ENCODE measurements at places on chromosomes 12 and 14.

GRCh38 chr12:111405859-111406473 lies at the start of gene SH2B3:
TSS of gene SH2B3 (plus strand) at chr12:111405923. CDS start at chr12:111418146, 12,223 bp downstream.
- DNase-seq: peak; percentile 79

DNA sequence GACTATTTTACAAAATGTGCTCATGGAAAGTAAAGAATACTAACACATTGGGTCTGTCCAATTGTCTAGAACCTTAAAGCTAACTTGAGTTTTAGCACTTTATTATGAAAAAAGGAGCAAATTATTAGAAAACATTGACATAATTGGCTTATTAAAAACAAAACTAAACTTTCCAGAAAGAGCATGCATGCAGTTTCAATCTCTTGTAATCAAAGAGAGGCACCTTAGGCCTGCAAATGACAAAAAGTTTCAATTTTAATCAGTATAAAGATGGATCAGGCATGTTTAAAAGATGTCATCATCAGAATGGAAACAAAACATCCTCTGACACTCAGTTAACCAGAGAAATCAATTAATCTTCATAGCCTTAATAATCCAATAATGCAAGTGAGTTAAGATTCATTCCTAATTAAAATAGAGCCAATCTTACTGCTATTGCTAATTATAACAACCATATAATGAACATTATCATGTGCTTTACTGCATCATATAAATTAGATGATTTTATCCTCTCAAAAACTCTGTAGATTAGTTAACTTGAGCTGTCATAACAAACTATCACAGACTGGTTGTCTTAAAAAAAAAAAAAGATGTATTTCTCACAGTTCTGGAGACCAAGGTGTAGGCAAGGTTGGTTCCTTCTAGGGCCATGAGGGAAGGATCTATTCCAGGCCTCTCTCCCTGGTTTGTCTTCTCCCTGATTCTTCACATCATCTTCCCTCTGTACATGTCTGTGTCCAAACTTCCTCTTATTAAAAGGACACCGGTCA lies 131.4 kb downstream of the RPAP3 start:
- DNase-seq: peak; percentile 62

- peak; percentile 78 for DNase-seq
These were observed 864 bp downstream of the DNAJC22 start for GRCh38 chr12:49347311-49348193.

GRCh38 chr12:54452628-54453027 lies 20.8 kb downstream of the GTSF1 start:
- no peak for DNase-seq

DNA sequence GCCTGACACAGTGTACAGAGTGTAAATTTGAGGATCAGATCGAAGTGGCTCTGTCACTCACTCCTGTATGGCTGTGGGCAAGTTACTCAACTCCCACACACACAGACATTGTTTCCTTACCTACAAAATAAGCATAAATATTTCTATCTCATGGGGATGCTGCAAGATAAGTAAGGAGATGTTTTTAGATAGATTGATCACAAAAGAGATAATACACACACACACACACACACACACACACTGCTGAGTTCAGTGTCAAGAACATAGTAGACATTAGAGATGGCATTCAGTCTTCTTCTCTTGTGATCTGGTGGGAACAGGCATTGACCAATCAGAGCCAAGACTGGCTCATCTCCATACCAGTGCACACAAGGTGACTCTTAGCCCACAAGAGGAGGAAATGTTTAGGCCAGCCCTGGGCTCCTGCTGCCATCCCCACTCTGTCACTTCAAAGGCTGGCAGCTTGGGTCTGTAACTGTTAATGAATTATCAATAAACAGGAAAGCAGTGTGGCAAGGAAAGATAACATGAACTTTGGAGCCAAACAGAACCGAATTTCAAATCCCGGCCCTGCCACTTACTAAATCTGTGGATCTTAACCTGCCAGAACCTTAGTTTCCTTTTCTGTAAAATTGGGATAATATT lies 3.4 kb upstream of the RNASE8 start:
- peak; percentile 17 for DNase-seq

DNA sequence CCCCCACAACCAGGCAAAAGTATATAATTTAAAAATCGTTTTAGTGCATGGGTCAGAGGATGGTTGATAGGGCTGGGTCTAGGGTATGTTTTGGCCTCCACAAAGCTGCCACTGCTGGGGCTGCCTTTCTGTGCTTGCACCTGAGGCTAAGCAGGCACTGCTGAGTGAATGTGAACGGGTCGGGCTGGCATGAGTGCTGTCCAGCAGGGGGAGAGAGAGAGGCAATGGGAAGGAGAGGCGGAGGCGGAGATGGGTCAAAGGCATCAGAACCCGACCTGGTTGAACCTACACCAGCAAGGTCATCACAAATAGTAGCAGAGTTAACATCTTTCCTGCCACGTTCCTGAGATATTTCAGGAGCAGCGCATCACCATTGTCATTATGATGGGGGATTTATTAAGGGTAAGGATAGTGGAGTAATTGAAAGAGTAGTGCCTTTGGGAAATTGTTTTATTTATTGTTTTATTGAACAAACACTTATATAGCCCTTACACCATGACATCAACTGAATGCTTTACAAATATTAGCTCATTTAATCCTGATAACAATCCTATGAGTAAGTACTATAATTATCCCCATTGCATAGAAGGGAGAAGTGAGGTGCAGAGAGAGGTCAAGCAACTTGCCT lies 5.8 kb upstream of the NRXN3 start:
- DNase-seq: peak; percentile 41

DNA sequence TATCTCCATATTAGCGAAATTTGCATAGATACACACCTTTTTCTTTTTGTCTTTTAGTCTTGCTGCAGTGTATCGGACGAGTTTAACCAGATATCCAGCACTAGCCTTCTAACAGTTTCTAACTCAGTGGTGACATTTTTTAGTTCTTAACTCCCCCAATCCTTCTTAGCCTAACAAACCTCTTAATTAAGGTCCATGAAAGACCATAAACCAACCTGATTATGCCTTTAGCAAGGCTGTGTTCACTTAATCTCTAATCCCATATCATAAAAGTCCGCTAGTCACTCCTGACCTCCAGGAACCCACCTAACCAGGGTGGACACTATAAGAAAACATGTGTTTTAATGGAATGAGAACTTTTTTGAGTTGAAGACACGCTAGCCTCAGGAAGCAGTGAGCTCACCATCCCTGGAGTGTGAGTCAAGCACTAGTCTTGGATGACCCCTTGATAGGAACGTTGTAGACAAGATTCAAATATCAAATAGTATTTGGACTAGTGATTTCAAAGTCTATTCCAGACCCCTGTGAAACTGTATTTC lies 9.5 kb downstream of the CDKN1B start:
- peak; percentile 47 for DNase-seq

- DNase-seq: no peak
These were observed 1203.0 kb downstream of the AACS start for GRCh38 chr12:126268222-126268621.

- DNase-seq: no peak
These were observed 603.9 kb downstream of the TRHDE start for GRCh38 chr12:72876092-72876491.

DNA sequence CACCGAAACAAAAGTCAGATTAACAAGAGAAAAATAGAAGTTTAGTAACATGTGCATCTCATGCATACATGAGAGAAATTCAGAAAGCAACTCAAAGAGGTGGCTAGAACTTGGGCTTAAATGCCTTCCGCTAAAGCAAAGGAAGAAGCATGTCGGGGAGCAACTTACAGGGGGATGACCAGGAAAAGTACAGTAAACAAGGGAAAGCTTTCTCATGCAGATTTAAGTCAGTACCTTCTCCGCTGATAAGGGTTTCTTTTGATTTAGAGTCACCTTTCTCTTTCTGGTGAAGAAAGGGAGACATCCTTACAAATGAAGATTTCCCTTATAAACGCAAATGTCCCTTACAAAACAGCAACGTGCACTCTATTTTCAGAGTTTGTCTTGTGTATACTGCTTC lies 6.0 kb upstream of the RNASE6 start:
- DNase-seq: no peak

- peak; percentile 58 for DNase-seq
These were observed 20.5 kb downstream of the ADAM21 start for GRCh38 chr14:70472253-70473159.

- no peak for DNase-seq
These were observed 12.7 kb downstream of the HIP1R start for GRCh38 chr12:122847921-122848421.

- no peak for DNase-seq
These were observed 213.5 kb upstream of the SLC38A2 start for GRCh38 chr12:46585854-46586621.

DNA sequence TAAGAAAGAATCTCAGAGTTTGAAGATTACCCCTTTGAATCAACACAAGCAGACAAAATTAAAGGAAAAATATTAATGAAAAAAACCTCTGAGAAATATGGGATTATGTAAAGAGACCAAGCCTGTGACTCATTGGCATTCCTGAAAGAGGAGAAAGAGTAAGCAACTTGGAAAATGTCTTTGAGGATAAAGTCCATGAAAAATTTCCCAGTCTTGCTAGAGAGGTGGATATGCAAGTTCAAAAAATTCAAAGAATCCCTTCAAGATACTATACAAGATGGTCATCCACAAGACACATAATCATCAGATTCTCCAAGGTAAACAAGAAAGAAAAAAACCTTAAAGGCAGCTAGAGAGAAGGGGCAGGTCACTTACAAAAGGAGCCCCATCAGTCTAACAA lies 13.3 kb downstream of the SLCO1B1 start:
- no peak for DNase-seq

GRCh38 chr12:107326237-107326636 lies 232.9 kb upstream of the CRY1 start:
- no peak for DNase-seq

DNA sequence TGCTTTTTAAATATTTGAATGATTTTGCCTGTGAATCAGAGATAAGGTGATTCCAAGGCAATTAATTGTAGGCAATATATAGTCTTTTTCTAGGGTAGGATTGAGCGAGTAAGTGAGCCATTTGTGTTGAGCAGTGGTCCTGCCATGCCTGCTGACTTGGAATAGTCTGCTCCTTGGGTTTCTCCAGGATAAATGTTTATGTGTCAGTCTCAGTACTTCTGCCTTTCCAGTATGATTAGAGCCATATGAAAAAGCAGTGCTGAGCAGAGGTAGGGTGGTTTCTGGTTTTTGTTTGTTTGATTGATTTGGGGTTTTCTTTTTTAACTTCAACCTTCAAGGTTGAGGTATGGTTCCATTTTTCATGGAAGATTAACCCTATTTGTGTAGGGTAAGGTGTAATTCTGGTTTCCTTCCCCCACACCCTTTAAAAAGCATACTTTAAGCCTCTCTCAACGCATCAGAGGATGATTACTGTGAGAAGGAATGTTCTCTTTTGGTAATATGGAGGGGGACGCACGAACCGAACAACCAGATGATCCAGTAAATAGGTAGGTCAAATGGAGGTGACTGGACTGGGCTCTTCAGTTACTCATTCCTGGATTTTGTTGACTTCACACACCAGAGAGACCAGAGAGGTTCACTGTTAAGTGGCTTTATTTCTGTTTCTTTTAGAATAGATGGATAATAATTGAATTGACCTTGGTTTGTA lies 22.7 kb downstream of the FRMD6 start:
- no peak for DNase-seq

- no peak for DNase-seq
These were observed 231.2 kb downstream of the ETNK1 start for GRCh38 chr12:22856178-22856577.

GRCh38 chr14:23284654-23285529 lies 1.0 kb downstream of the HOMEZ start:
- DNase-seq: peak; percentile 53

- no peak for DNase-seq
These were observed 51.4 kb downstream of the ERH start for GRCh38 chr14:69346710-69347109.

- DNase-seq: no peak
These were observed 769.4 kb upstream of the USP15 start for GRCh38 chr12:61490526-61491498.

GRCh38 chr12:20370014-20370386 lies 1.7 kb downstream of the PDE3A start:
- no peak for DNase-seq

- DNase-seq: no peak
These were observed 63.5 kb downstream of the CLMN start for GRCh38 chr14:95256002-95256775.

- no peak for DNase-seq
These were observed 94.4 kb downstream of the BICD1 start for GRCh38 chr12:32201096-32201495.

DNA sequence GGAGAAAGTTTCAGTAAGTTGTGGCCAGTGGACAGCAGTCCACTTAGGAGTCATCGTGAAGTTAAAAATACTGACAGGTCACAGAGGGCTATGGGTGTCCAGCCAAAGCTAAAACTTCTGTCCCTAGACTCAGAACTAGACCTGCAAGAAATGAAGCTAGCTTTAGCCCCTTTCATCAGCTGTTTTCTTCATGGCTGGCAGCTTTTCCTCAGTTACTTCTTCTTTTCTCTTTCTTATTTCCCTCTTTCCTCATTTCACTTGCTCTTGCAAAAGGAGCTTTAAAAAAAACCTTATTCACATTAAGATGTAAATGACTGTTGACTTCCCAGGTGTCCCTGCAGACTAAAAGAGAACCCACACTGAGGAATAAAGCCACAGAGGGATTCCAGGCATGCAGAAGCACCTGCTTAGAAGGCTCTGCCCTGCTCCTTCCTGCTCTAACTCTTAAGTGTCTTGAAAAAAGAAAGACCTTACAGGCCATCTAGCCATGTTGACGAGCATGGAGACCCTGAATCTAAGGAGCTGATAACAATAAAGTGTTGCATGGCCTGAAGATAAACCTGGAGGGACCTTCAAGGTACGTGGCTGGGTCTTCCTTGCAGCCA lies 69.7 kb upstream of the CCND2 start:
- DNase-seq: no peak

DNA sequence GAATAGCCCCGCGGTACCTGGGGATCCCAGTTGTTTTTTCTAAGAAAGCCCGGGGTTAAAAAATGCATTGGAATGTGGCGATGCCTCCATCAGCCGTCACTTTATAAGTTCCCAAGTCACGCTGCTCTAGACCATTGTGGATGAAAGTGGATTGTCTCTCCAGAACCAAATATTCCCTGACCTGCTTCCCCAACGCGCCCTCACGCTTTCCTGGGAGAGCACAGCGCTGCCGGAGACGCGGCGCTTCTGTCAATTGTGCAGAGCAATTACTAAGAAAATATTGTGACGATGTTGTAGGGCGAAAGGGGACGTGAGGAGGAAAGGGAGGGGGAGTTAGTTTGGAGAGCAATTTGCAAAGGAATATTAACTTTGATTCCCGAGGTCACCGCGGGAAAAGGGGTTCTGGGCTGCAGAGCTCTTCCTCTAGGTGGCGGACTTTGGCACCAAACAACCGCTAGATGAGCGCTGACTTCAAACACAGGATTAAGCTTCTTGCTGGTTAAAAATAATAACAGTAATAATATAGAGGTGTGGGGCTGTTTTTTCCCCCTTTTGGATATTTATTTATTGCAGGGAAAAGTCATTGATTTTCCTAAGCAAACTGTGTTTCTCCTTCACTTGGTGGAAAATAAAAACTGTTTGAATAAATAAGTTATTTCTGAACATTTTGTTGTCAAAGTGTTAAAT lies 9.6 kb upstream of the FOXG1 start:
- DNase-seq: peak; percentile 16

DNA sequence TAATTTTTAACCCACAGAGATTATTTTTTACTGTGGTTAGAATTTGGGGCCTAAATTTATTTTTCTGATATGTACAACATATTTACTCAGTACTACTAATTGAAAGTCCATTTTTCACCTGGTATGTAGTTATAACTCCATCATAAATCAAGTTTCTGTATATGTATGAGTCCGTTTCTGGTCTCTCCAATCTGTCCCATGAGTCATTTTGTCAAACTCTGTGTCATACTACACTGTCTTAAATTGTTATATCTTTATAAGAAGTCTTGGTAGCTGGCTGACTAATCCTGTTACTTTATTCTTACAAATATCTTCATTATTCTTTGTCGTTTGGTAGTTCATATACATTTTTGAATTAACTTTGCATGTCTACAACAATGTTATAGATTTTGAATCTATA lies 344.0 kb downstream of the PDZRN4 start:
- DNase-seq: peak; percentile 50

Data from activated CD4-positive, alpha-beta T cell treated with anti-CD3 and anti-CD28 coated beads, Interleukin-10, Interleukin-2, amounts not matched to agents 100 ng/mL and 50 ng/mL, durations not matched to agents 16 hours and 8 hours (primary cell).